ENCODE measurements at places on chromosomes 2 and 18.

- DNase-seq: no peak
Measured at GRCh38 chr2:208142240-208142924, 3.6 kb downstream of the CRYGB start.

DNA sequence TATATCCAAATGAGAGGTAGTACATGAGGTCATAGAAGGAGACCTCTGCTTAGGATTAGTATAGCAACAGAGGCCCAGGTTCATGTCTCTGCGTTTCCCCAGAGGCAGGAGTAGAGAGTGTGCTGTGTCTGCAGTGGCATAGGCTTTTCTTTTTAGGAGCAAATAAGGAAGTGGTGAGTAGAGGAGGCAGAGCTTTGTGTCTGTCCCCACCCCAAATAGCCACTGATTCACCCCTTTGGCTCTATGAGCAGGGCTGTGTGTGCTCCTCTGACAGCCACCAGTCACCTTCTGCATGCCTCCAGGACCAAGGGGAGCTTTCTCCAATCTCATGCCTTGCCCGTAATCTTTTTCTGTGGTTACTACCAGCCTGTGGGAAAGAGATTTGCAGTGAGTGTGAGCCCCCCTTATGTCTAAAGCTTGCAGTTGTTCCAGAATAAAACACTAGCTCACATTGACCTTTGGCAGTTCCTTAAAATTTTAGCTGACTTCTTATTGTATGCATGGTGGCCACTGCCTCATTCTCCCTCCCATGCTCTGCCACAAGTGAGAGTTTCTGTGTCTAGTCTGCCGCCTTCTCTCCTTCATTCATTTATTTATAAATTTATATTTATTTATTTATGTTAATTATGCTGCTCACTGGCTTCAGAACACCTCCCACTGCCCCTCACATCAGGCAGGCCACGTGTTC lies 23.5 kb upstream of the ELAC1 start:
- DNase-seq: no peak

GRCh38 chr18:44393406-44393805 lies 287.3 kb upstream of the SETBP1 start:
- no peak for DNase-seq

- no peak for DNase-seq
Measured at GRCh38 chr18:36640021-36640952, 188.5 kb downstream of the TPGS2 start.

DNA sequence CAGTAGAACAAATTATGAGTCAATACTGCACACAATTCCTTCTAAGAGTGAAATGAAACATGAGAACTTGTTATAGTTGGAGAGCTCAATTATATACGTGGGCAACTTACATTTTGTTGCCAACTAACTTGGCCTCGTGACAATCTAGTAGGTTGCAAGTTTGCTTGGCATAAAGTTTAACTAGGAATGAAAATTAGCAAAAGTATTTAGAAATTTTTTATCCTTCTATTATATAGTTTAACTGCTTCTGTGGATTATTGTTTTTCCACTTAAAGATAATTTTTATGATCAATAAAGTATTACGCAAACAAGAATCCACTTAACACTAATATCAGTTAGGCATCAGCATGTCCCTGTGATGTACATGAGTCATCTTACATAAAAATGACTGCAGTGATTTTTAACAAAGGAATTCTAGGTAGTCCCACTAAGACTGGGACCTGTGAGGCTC lies 41.1 kb downstream of the FAM124B start:
- DNase-seq: no peak

DNA sequence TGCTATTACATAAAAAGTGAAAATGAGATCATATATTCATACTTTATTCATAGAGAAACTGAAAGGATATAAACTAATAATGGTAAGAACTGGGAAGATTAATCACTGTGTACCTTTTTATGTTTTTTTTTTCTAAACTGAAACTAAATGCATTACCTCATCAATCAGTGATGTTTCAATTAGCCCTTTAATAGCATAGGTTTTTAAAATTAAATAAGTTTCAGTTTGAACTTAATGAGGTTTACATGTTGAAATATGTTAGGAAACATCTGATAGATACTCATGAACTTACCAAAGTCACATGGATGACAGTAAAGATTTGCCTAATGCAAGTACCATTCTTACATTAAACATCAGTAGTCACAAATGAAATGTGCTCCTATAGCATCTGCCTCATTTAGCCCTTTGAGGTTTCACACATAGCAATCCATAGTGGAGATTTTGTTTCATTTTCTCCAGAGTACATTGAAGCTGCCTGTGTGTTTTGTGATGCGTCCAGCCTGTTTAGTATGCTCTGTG lies 8.9 kb downstream of the MAPRE2 start:
- DNase-seq: no peak

DNA sequence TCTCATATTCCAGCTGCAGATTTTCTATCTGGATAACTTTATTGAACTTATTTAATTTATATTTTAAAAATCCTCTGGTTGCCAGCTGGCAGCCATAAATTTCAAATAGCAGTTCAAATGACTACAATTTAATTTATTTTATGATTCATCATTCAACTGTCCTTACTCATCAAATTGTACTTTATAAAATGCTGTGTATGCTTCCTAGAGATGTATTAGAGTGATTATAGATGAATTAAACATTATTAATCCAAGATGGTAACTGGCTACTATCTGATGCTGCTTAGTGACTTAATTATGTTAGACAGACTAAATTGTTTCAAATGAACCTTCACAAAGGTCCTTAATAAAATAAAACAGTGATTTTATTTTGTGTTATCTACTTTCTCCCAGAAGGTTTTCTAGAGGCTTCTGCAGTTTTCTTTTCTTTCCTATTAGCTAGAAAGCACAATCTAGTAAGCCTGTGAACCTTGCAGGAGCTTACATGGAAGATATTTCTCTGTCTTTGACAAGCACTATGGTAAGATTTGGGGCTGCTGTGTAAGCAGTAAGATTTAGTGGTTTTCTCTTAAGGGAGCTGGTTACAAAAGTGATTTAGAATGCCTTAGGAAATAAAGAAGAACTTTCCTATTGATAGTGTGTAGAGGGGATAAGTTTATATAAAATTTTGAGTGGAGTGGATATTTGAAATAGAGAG lies 322.3 kb downstream of the FSIP2 start:
- DNase-seq: no peak

GRCh38 chr2:144675731-144676130 lies 155.8 kb upstream of the ZEB2 start:
- DNase-seq: no peak

GRCh38 chr2:135792401-135793150 lies 44.4 kb downstream of the LCT start:
- no peak for DNase-seq

DNA sequence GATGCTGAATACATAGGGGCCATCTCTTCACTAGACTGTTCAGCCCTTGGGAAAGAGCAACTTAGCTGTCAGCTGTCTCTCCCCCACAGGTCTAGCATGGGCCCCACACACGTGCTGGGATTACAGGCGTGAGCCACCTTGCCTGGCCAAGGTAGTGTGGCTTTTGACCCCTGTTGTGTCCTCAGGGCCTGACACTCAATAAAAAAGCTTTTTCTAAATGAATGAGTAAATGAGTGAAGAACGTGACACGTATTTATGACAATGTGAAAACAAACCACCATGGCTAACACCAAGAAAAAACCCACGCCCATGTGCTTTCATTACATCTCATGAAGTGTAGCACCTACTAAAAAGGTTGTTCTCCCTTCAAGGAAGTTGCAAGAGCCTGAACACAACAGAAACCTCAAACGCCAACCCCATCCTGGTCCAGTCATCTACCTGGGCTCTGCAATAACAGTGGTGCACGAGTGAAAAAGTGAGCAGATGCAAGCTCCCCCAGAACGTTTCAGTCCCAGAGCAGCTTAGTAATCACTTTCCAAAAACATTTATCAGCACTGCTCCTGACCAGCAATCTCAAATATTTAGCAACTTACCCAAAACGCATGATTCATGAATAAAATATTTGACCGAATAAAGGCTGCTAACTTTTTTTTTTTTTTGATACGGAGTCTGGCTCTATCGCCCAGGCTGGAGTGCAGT lies 3.4 kb downstream of the WDFY1 start:
- no peak for DNase-seq
